Keratinocyte (primary cell): ENCODE measurements at places on chromosomes 1 and 21.

GRCh38 chr1:154325583-154326545 lies 539 bp downstream of the ATP8B2 start:
- DNase-seq: peak; percentile 36

- DNase-seq: no peak
Measured at GRCh38 chr21:28781602-28782276, 210.9 kb downstream of the LTN1 start.

- no peak for DNase-seq
Measured at GRCh38 chr1:173669491-173669941, at the start of gene ANKRD45. ANKRD45 (minus strand) TSS chr1:173669851; CDS start chr1:173659418, 10,433 bp downstream.

GRCh38 chr1:208180421-208180820 lies 63.8 kb downstream of the PLXNA2 start:
- no peak for DNase-seq

DNA sequence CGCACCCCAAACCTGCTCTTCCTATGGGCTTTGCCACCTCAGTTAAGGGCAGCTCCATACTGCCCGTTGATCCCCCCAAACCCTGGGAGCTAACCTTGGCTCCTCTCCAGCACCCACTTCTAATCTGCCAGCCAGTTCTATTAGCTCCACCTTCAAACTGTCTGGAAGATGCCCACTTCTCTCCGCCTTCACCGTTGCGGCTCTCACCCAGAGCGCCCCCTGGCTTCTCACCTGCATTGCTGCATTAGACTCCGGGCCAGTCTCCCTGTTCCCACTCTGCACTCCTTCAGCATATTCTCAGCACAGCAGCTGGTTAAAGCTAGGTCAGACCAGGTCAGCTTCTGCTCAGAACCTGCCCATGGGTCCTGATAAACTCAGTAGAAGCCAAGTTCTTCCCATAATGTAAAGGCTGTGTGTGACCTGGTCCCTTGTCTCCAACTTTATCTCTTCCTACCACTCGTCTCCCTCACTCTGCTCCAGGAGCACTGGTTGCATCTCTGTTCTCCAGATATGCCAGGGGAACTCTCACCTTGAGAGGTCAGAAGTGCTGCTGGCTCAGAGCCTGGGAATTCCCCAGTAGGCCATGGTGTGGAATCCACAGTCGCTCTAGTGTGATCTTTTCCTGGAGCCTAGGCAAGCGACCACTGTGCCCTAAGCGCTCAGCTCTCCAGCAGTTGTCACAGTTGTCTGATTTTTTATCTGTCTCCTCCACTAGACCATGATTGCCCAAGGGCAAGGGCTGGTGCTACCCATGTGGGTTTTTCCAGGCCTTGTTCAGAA lies 150.3 kb downstream of the HMGB4 start:
- no peak for DNase-seq
